ENCODE measurements at places on chromosomes 12 and 14. TPM values are rescaled to one million over a fixed set of nuclear protein-coding genes. Genes with fewer than 3 reads are reported as not detected.

- peaks cover 26% of the 10 kb centered on the region for H3K4me1 ChIP-seq
- no peaks in the 10 kb centered on the region for H3K27me3 ChIP-seq
- H3K36me3 ChIP-seq: no peaks in the 10 kb centered on the region
- DNase-seq: no peak
- no peak overlapping the region for H3K4me3 ChIP-seq
Observed at GRCh38 chr12:24742378-24742777, 206.5 kb downstream of the BCAT1 start.

DNA sequence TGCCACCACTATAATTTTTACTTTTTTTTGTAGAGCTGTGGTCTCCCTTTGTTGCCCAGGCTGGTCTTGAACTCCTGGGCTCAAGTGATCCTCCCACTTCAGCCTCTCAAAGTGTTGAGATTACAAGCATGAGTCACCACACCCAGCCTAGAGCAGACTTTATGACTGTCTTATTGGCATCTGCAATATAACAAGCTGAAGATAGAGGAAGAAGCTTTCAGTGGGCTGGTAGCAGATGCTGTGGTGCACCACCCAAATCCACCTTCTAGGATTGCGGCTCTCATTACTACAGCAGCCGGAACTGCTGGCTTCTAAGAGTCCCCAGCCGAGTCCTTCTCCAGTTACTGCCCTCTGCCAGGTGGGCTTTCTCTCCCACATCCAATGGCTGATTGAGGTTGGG is 7.6 kb upstream of the STK38L start:
- H3K27ac ChIP-seq: no peak overlapping the region
- DNase-seq: no peak

DNA sequence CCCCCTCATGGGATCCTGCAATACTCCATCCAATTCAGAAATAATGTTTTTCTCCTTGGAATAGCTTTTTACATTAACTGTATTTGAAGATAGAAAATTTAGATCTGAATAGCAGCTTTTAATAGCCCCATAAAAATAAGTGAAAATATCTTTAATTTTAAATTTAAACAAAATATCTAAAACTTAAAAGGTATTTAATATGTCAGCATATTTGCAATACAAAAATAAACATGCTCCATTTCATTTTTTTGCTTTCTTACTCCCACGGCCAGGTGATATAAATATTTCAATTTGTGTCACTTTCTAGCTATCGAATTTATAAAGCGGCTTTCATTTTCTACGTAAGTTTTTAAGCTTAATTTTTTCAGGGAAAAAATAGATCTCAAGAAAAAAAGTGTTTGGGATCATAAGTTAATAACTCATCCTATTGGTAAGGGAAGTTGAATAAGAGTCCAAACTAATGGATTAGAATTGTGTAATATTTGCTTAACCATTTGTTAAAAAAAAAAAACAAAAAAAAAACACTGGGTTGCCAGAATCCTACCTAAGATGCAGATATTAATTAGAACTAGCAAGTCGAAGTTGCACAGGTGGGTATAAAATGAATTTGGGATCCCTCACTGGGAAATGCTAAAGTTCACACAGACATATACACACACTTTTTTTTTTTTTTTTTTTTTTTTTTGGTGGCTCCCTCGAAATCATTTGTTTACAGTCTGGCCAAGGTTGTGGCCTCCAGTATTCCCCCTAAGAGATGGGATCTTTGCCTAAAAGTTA is 47.6 kb downstream of the PPP2R5C start:
- H3K4me3 ChIP-seq: peak overlapping the region; percentile 87
- no peak for DNase-seq
- no peaks in the 10 kb centered on the region for H3K36me3 ChIP-seq
- H3K27ac ChIP-seq: peak overlapping the region; percentile 100

GRCh38 chr12:57984629-57985151 is 43.3 kb downstream of the ATP23 start:
- H3K4me3 ChIP-seq: no peak overlapping the region
- DNase-seq: no peak
- peaks cover 4% of the 10 kb centered on the region for H3K27me3 ChIP-seq

DNA sequence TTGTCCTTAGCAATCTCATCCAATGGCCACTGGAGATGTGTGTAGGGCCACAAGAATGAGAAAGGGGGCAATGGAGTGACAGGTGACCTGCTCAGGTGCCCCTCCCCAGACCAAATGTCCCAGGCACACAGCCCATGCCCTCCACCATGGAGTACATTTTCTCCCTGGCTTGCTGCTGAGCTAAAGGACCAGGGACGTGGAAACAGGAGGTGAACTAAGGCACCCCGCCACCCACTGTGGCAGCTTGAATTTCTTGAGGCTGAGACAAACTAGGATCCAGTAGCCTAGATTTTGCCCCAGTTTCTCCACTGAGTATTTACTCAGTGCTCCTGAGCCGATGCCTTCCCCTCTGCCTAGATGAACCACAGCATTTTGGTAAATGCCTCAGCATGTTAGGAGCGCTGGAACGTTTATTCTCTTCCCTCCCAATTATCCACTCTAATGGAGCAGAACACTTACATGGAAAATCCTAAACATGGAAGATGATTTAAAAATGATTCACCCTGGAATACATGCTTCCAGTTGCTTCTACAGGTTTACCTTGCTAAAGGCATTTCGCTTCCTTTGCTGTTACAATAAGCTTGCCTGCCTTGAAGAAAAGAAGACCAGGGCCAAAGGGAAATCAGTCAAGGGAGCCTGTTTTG is 198.0 kb downstream of the ZFP36L1 start:
- H3K27me3 ChIP-seq: no peaks in the 10 kb centered on the region
- no peaks in the 10 kb centered on the region for H3K36me3 ChIP-seq
- no peak overlapping the region for H3K27ac ChIP-seq
- DNase-seq: no peak
- no peak overlapping the region for H3K4me3 ChIP-seq
- H3K4me1 ChIP-seq: peaks cover 46% of the 10 kb centered on the region

DNA sequence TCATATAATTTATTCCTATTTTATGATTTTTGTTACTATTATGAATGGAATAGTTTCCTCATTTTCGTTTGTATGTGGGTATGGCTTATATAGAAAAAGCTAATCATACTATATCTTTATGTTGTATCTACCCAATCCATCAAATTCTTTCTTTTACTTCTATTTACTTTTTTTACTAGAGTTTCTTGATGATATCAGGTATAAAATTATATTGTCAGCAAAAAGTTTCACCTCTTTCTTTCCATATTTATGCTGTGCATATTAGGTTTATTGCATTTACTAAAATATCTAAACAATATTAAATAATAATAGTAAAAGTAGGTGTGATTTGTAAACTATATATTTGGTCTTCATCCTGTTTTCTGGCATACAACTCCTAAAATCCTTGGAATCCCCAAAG is 146.7 kb upstream of the PLXNC1 start:
- no peak for DNase-seq
- no peaks in the 10 kb centered on the region for H3K27me3 ChIP-seq
- H3K4me3 ChIP-seq: no peak overlapping the region
- no peaks in the 10 kb centered on the region for H3K4me1 ChIP-seq
- H3K36me3 ChIP-seq: peaks cover 25% of the 10 kb centered on the region

GRCh38 chr14:105335735-105336476 is 21.4 kb downstream of the PACS2 start:
- no peaks in the 10 kb centered on the region for H3K27me3 ChIP-seq
- peaks cover 11% of the 10 kb centered on the region for H3K4me1 ChIP-seq
- H3K36me3 ChIP-seq: peaks cover 4% of the 10 kb centered on the region
- H3K27ac ChIP-seq: no peak overlapping the region

- peaks cover 3% of the 10 kb centered on the region for H3K36me3 ChIP-seq
- H3K27ac ChIP-seq: peak overlapping the region; percentile 94
- H3K4me1 ChIP-seq: peaks cover 82% of the 10 kb centered on the region
- peak overlapping the region; percentile 52 for H3K4me3 ChIP-seq
- no peaks in the 10 kb centered on the region for H3K27me3 ChIP-seq
- peak; percentile 47 for DNase-seq
Observed at GRCh38 chr14:33938131-33938949, 12.5 kb downstream of the EGLN3 start.

DNA sequence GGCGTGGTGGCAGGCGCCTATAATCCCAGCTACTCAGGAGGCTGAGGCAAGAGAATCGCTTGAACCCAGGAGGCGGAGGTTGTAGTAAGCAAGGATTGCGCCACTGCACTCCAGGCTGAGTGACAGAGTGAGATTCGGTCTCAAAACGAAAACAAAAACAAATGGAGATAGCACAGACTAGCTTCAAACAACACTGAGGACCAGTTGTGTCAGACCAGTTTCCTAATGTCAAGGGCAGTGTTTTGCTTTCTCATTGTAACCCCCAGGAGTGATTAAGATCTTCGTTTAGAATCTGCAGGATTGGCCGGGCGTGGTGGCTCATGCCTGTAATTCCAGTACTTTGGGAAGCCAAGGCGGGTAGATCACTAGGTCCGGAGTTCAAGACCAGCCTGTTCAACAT is 18.5 kb downstream of the RPGRIP1 start:
- H3K4me1 ChIP-seq: peaks cover 4% of the 10 kb centered on the region
- no peaks in the 10 kb centered on the region for H3K36me3 ChIP-seq
- H3K4me3 ChIP-seq: no peak overlapping the region
- no peak for DNase-seq
- peaks cover 7% of the 10 kb centered on the region for H3K27me3 ChIP-seq

GRCh38 chr12:7646178-7646475 is 19.6 kb downstream of the APOBEC1 start:
- H3K4me3 ChIP-seq: peak overlapping the region; percentile 30
- peak overlapping the region; percentile 92 for H3K27ac ChIP-seq
- peaks cover 50% of the 10 kb centered on the region for H3K4me1 ChIP-seq
- no peaks in the 10 kb centered on the region for H3K27me3 ChIP-seq
- H3K36me3 ChIP-seq: no peaks in the 10 kb centered on the region

GRCh38 chr12:13816394-13816793 is 165.0 kb downstream of the GRIN2B start:
- DNase-seq: no peak
- H3K36me3 ChIP-seq: no peaks in the 10 kb centered on the region
- no peak overlapping the region for H3K4me3 ChIP-seq
- peaks cover 8% of the 10 kb centered on the region for H3K4me1 ChIP-seq

GRCh38 chr12:106097011-106097410 is 41.7 kb downstream of the NUAK1 start:
- H3K27ac ChIP-seq: peak overlapping the region; percentile 48
- H3K36me3 ChIP-seq: peaks cover 8% of the 10 kb centered on the region
- H3K4me1 ChIP-seq: peaks cover 51% of the 10 kb centered on the region
- no peaks in the 10 kb centered on the region for H3K27me3 ChIP-seq
- DNase-seq: no peak

GRCh38 chr12:106332536-106332935 is 25.0 kb upstream of the POLR3B start:
- H3K27ac ChIP-seq: no peak overlapping the region
- H3K27me3 ChIP-seq: peaks cover 6% of the 10 kb centered on the region
- H3K4me3 ChIP-seq: no peak overlapping the region
- no peak for DNase-seq
- peaks cover 36% of the 10 kb centered on the region for H3K4me1 ChIP-seq

DNA sequence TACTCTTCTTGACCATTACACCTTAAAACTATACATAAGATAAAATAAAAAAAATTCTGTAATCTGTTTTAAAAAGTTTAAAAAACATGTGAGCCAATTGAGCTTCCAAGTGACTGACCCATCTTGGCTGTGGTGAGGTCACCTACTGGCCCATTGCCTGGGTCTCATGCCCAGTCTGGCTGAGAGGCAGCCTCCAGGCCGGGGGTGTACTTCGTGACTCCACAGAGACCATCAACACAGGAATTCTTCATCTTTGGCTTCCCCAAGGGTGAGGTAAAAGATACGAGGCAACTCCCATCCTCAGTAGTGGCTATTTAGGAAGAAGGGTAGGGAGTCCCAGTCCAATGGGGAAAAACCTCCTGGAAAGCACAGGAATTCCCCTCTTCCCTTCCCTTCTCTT is 113.2 kb downstream of the APAF1 start:
- no peaks in the 10 kb centered on the region for H3K4me1 ChIP-seq
- no peak for DNase-seq
- H3K4me3 ChIP-seq: no peak overlapping the region
- H3K27ac ChIP-seq: no peak overlapping the region
- no peaks in the 10 kb centered on the region for H3K27me3 ChIP-seq

GRCh38 chr12:613996-614395 is 49.2 kb downstream of the NINJ2 start:
- no peaks in the 10 kb centered on the region for H3K27me3 ChIP-seq
- DNase-seq: no peak
- H3K4me3 ChIP-seq: no peak overlapping the region
- H3K27ac ChIP-seq: no peak overlapping the region
- H3K4me1 ChIP-seq: peaks cover 9% of the 10 kb centered on the region

DNA sequence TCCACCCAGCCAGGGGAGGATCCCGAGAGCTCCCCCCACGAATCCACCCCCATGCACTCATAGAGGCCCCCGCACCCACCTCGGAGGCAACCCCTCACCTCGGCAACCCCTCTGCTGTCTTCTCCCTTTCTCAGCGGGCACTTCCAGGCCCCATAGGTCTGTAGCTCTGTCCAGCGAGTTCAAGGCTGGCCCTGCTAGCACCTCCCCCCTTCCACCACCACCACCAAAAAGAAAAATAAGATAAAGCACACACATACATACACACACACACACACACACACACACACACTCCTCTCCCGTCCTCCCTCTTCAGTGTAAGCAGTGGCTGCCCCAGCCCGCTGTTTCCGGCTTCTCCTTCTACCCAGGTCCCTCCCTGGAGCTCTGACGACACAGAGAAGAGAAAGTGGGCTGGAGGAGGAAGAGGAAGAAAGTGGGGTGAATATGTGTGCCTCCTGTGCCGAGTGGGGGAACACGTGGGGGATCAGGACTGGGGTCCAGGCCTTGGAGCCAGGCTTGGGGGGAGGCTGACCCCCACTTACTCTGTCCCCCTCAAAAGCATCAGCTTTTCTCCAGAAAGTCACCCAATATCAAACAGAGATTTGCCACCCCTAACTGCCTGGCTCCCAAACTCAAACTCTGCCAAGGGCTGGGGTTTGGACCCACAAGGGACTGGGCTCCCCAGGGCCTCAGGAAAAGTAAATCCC is at the start of gene STAT6:
Gene STAT6, minus strand, starts transcription at position 332 of the 704 bp plus-strand sequence. CDS start 3,084 bp downstream, outside the sequence.
- H3K27me3 ChIP-seq: no peaks in the 10 kb centered on the region
- peak; percentile 48 for DNase-seq
- peak within 1 kb of the TSS; percentile 72 for H3K4me3 ChIP-seq

DNA sequence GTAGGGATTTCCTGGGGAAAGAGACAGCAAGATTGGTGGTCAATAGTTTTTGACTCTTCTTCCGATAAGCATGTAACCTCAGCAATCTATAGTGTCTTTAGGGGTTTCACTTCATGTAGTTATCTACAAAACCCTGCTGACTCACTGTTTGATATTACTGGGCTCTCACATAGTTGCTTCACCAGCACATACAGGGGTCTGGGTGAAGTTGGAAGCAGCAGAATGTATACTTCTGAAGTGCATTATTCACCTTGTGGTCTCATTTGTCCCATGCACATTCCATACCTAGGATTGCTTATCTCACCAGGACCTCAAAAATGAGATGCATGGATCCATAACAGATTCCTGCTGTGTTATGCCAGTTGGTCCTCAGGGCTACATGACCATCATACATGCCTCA is 280.0 kb downstream of the LRIG3 start:
- no peak overlapping the region for H3K27ac ChIP-seq
- no peak for DNase-seq
- no peak overlapping the region for H3K4me3 ChIP-seq
- peaks cover 4% of the 10 kb centered on the region for H3K36me3 ChIP-seq
- H3K4me1 ChIP-seq: peaks cover 8% of the 10 kb centered on the region

The TMEM132C gene
- total RNA-seq: not detected

The BBS10 gene
- total RNA-seq: 8.2 TPM

The LRRC74A gene
- not detected for total RNA-seq

The KRT3 gene
- not detected for total RNA-seq

The VCPKMT gene
- 11.1 TPM for total RNA-seq

The THTPA gene
- 26.2 TPM for total RNA-seq
